Adrenal gland (tissue), 19 donors: ENCODE measurements at places on chromosomes 7 and 10. TPM values are rescaled to one million over a fixed set of nuclear protein-coding genes. Genes with fewer than 3 reads are reported as not detected.
A peak's percentile ranks its signal among the peaks of the same experiment; 100 is the strongest.

Gene ADAP1
- 11.5 TPM for total RNA-seq

Gene MACC1
- 1.6 TPM for total RNA-seq

- DNase-seq, result peak; percentile 73
These were observed 708 bp downstream of the UBN2 start for GRCh38 chr7:139231513-139232376.

DNA sequence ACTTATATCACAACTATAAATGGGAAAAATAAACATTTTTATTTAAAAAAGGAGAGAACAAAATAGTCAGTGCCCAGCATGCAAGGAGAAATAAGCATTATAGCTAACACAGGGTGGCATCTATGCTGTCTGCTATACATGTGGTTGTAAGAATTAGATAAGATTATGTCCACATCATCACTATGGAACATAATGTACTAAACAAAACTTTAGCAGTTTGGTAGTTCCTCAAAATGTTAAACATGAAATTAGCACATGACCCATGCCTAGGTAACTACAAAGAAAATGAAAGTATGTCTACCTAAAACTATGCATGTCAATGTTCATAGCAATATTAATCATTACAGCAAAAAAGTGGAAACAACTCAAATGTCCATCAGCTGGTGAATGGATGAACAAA lies 28.7 kb upstream of the RUFY2 start:
- DNase-seq, result no peak

DNA sequence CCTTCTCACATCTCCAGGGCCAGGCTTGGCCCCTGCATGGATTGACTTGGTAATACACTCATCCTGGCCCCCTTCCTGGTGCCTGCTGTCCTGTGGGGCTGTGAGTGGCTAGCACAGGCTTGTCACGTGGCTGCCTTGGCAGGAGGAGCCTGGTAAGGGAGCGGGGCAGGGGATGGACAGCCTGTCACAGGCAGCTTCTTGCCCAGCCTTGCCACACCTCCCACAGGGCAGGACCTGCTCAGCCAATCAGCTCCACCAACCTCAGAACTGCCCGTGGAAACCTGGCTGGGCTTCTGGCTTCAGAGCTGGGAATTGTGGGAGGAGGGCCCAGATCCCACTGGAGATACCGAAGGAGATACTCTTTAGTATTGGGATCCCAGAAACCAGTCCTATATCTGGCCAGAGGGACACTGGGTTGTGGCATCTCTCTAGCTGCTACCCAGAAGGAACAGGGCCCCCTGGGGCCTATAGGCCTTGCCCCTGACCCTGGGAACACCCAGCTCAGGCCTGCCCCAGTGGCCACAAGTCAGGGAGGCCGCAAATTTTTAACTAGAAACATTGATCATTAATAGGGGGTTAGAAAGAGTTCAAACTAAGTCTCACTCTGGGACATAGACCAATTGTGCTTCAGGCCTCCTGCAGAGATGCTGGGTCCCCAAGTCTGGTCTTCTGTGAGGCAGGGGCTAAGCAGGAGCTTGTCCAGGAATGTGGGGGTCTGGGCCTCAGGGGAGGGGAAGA lies at the start of gene HOGA1:
Gene HOGA1, plus strand, starts transcription at position 330 of the 738 bp plus-strand sequence. Its CDS starts 315 bp downstream, at position 645.
- DNase-seq, result peak; percentile 91

GRCh38 chr10:7423521-7423920 lies 12.7 kb upstream of the SFMBT2 start:
- no peak for DNase-seq

DNA sequence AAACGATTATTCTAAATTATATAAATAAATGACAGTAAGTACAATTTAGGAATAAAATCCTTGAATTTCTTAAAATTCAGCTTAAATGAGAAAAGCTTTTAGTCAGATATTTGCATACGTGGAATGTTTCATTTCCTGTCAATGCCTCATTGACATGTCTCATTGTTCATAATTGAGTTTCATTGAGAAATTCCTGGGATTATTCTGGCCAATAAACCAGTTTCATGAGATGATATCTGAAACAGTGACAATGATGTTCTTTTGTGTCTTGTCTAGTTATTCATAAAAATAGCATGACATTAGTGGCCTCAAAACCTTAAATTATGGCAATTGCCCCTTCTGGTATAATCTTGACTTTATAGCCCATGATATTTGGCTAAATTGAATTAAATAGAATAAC lies 95.8 kb downstream of the DKK1 start:
- no peak for DNase-seq

- no peak for DNase-seq
These were observed 22.4 kb upstream of the KLF6 start for GRCh38 chr10:3807211-3807927.

DNA sequence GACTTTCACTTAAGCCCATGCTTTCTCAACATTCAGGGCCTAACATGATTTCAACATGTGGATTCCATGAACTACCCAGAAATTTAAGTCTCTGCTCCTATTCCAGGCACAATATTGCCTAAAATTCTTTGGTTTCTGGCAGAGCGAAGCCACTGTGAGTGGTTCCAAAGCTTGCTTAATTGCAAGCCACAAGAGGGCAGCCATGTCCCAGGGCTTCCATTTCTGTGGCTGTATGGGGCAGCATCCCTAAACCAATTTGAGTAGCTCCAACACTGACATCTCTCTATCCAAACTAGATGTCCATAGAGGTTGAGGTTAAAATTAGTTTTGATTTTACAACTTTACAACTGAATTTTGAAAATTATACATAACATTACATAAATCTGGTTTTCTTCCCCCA lies 56.3 kb upstream of the MDFIC start:
- DNase-seq, result peak; percentile 79

DNA sequence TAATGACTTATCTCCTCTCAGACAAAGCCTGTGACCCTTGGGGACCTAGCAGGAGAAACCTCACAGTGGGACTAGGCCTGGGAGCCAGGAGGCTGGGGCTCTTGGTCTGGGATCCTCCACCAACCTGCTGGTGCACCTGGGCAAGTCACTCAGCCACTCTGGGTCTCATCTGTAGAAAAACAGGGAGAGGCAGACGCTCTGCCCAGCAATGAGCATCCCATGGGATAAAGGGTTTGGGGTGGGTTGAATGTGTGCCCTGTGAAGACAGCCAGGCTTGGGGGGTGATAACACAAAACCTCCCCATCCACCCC lies 81.6 kb downstream of the ZMIZ1 start:
- DNase-seq, result no peak

DNA sequence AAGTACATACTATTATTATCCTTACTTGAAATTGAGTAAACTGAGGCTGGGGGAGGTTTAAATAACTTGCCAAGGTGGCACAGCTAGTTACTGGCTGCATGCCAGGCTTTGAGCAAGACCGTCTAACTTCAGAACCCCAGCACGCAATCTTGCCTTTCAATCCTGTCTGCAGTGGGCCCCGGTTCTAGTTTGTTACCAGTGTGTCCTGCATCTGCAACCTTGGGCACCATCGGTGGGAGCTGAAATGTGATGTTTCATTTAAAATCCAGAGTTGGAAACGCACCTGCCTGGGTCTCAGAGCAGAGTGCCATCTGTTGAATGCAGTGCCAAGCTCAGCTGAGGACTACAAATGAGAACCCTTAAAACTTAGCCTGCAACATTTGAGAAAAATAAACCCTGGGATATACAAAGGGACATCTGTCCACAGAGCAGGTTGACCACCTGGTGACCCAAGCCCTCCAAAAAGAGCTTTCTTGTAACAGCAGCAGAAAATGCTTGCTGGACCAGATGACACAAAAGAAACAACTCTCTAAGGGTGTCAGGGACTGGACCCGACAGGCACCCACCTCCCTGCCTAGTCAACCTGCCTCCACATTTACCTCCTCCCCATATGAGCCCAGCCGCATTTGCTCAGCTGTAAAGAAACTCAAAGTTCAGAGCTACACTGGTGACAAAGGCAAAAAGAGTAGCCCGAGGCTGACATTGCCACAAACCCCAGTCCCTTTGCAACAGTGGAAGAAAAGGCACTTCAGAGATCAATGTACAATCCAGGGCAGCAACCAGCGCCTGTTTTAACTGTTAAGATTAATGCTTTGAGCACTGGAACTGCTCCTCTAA lies 1.7 kb downstream of the SH3PXD2A start:
- no peak for DNase-seq

- peak; percentile 16 for DNase-seq
These were observed 581 bp downstream of the FAM3C start for GRCh38 chr7:121395494-121395960.

- no peak for DNase-seq
These were observed 62.0 kb upstream of the JCAD start for GRCh38 chr10:30121401-30121800.

- no peak for DNase-seq
These were observed 50.8 kb upstream of the KLF6 start for GRCh38 chr10:3835770-3836169.

DNA sequence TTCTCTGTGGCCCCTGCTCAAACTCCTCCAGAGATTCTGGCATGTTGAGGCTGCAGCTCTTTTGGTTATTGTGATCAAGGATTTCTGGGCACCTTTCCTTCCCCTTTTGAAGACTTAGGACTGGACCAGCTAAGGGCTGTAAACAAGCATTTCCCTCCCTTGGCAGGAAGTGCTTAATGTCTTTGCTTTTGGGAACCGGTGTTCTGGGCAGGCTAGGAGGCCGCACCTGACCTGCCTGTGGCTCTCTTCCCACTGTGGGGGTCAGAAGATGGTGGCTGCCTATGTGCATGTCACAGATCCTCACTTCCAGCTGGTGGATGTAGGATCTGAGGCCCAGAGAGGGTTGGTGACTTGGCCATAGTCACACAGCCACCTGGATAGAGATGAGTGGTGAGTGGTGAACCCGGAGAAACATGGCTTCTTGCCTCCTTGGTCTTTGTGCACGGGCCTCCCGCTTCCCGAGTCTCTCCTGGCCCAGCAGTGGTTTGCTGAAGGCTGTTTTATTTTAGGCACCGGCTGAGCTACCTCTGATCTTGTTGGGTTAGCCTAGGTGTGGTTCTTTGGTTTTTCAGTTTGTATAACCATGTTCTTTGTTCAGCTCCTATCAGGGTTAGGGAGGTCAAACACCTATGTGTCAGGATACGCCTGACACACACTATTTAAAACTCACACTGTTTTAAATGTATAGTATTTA lies 82.0 kb downstream of the GRK5 start:
- DNase-seq, result no peak

- no peak for DNase-seq
These were observed 7.5 kb downstream of the MET start for GRCh38 chr7:116679500-116679899.

GRCh38 chr7:157722137-157723060 lies 385.6 kb downstream of the DNAJB6 start:
- DNase-seq, result no peak

GRCh38 chr10:128499956-128500355 lies 373.7 kb upstream of the MKI67 start:
- no peak for DNase-seq

DNA sequence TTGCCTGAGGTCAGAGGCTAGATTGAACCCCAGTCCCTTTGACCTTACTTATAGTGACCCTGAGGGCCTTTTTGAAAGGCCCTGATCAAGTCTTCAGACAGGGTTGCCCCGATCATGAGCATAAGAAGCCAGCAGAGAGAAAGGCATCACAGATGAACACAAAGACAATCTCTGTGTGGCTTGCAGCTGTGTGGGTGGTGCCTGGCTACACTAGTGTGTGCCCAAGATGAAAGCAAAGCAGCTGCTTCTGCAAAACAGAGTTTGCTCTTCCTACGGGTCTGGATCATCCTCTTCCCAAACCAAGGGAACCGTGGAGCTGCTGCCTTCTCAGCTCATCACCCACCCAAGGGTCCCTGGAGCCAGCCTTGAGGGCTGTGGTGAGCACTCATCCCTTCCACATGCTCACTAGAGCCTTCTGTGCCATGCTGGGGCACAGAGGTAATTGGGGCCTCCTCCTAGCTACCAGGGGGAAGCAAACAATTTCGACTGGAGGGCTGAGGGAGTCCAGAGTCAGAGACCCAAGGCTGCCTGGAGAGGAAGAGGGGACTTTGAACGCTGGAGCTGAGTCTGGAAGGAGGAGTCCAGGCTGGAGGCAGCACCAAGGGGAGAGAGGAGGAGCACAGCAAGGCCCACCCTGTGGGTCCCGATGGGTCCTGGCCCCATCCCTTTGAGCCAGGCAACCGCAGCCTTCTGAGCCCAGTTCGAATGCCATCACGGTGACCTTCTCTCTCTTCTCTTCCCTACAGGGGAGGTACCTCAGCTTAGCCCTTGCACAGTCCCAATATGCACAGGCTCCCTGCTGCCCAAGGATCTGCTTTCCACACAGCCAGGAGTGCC lies 42.3 kb downstream of the ANTXRL start:
- no peak for DNase-seq

DNA sequence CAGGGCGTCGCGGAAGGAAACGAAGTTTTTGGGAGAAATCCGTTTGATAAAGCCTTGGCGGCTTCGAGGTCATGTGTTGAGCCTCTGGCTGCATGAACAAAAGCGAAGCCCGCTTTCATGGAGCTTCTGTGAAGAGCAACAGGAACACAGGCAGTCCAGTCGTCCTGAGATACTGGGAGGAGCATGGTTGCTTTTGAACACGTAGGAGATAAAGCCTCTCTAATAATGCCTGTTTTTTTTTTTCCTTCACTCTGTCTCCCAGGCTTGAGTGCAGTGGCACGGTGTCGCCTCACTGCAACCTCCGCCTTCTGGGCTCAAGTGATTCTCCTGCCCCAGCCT lies 473 bp upstream of the ZNF32 start:
- no peak for DNase-seq

- DNase-seq, result peak; percentile 40
These were observed 16.2 kb upstream of the DLD start for GRCh38 chr7:107874605-107875446.

DNA sequence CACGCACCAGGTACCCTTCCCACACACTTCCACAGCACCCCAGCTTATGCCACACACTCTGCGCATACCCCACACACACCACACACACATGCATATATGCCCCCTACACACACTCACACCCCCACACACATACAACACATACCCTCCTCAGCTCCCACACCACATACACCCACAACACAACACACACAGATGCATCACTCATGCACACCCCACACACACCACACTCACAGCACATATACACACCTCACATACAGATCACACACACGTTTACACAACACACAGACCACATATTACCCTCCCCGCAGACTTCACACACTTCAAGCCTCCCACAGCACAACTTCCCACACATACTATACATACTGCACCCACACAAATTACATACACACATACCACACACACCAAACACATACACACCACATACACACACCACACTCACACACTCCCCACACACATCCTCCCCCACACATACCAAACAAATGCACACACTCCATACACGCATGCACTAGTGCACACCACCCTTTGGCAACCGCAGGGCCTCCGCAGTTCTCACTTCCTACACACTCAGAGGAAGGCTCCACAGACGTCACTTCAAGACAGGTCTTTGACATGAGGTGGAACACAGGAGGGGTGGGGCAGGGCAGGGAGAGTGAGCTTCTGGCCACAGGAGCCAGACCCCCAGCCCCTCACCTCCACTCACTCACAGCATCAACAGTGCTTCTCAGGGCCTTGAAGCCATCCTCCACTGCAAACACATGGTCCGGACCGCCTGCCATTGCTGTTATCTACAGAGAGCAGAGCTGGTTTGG lies 18.5 kb upstream of the ANTXRL start:
- DNase-seq, result no peak
